ENCODE measurements at places on chromosomes 7 and 10. TPM values are rescaled to one million over a fixed set of nuclear protein-coding genes. Genes with fewer than 3 reads are reported as not detected.
A peak's percentile ranks its signal among the peaks of the same experiment; 100 is the strongest.

- H3K27me3 ChIP-seq, result no peaks in the 10 kb centered on the region
- no peak for DNase-seq
- H3K27ac ChIP-seq, result no peak overlapping the region
- no peaks in the 10 kb centered on the region for H3K36me3 ChIP-seq
- H3K4me3 ChIP-seq, result no peak overlapping the region
- H3K4me1 ChIP-seq, result peaks cover 48% of the 10 kb centered on the region
Measured at GRCh38 chr10:125689955-125690569, 7.1 kb upstream of the TEX36 start.

- no peak for DNase-seq
- no peaks in the 10 kb centered on the region for H3K4me1 ChIP-seq
- H3K36me3 ChIP-seq, result no peaks in the 10 kb centered on the region
- H3K27ac ChIP-seq, result no peak overlapping the region
- no peaks in the 10 kb centered on the region for H3K27me3 ChIP-seq
Measured at GRCh38 chr10:26931223-26931622, 70.5 kb upstream of the ABI1 start.

DNA sequence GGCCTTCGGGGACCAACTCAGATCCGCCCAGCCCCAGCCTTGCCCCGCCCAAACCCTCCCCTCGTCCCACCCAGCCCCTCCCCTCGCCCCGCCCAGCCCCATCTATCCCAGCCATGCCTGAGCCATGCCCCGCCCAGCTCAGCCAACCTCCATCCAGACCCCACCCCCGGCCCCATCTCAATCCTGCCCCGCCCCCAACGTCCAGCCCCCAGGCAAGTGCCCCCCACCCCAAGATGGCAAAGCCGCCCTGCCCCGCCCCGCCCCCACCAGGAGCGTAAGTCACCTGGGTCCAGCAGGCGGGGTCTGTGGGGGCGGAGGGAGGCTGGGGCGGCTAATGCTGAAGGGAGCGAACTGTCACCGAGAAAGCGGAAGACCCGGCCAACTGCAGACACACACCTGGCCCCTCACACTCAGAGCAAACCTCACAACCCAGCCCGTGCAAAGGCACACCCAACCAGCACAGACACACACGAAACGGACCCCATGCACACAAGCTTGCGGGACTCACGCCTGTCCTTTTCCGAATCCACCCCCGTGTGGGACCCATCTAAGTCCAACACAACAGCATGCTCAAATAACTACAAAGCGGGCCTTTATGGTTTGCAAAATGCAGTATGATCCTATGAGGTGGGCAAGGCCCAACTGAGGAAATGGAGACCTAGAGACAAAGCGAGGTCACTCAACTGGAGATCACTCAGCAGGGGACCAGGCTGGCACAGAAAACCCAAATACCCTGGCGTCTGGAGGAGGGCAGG, 11.5 kb upstream of the OGA start:
- H3K4me1 ChIP-seq, result peaks cover 25% of the 10 kb centered on the region
- DNase-seq, result no peak
- no peaks in the 10 kb centered on the region for H3K27me3 ChIP-seq
- H3K4me3 ChIP-seq, result peak overlapping the region; percentile 46
- H3K36me3 ChIP-seq, result no peaks in the 10 kb centered on the region

DNA sequence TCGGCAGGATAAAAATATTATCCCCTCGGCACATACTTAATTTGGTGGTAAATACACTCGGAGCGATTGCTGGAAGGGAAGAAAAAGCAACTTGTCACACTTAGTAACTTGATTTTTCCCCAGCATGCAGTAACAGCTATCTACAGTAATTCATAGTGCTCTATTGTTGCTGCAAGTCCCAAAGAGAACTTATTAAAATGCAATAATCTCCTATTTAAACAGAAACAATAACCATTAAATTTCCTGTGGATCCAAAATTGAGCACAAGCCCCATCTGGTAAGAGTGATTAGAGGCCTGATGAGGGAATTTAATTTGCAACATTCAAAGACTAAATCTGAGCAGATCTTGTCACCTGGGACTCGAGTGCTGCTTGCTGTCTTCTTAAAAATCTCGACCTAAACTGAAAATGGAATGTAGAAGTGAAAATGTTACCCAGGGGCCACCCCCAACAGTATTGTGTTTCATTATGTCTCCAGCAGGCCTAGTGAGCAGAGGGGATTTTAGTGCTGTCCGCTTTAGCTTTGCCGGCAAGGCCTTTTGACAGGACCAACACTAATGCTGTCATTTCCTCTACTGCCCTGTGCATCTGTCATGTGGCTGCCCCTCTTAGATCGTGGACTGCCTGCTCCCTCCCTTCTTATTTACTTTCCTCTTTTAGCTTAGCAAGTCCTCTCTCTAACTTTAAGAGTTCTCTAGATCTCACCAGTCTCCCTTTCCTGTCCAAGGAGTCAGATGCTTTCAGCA, 639.7 kb downstream of the AUTS2 start:
- H3K27ac ChIP-seq, result no peak overlapping the region
- H3K4me3 ChIP-seq, result no peak overlapping the region
- H3K27me3 ChIP-seq, result no peaks in the 10 kb centered on the region
- H3K36me3 ChIP-seq, result no peaks in the 10 kb centered on the region
- H3K4me1 ChIP-seq, result no peaks in the 10 kb centered on the region
- no peak for DNase-seq

DNA sequence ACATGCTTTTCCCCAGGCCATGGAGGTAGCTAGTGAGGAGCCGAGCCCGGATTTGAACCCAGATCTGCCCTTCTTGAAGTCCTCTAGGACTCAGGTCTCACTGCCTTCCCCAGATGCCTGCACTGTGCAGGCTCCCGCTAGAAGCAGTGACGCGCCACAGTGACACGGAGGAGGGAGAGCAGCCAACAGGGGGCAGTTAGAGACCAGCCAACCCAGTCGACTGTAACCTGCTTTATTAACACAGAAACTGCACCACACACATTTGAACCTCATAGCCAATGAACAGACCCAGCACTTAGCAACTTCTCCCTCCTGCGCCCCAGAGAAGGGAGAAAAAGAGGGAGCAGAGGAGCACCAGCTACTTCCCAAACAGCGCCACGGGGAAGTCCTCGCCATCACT, 27.4 kb downstream of the PILRA start:
- H3K27ac ChIP-seq, result no peak overlapping the region
- no peak overlapping the region for H3K4me3 ChIP-seq
- H3K4me1 ChIP-seq, result no peaks in the 10 kb centered on the region

- peak overlapping the region; percentile 3 for H3K4me3 ChIP-seq
- no peak for DNase-seq
- peak overlapping the region; percentile 86 for H3K27ac ChIP-seq
- H3K27me3 ChIP-seq, result no peaks in the 10 kb centered on the region
Measured at GRCh38 chr7:143391462-143392404, 10.6 kb downstream of the ZYX start.

GRCh38 chr10:2966134-2966533, 101.2 kb upstream of the PFKP start:
- H3K27me3 ChIP-seq, result no peaks in the 10 kb centered on the region
- H3K27ac ChIP-seq, result no peak overlapping the region
- H3K4me3 ChIP-seq, result no peak overlapping the region

DNA sequence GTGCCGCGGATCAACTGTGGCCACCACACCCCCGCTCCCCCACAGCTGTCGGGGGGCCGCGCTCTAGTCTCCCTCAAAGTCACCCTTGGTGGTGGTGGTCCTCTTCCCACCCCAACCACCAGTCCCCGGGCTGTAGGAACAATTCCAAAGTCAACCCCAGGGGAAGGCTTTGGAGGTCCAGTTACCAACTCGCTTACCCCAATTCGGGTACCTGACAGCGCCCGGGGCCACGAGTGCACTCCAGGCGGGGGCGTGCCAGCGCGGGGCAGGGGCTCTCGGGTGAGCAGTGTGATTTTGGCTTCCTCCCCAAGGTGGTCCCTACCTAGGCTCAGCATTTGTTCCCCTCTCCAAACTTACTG, 584 bp upstream of the ZMIZ1 start:
- no peaks in the 10 kb centered on the region for H3K36me3 ChIP-seq
- no peaks in the 10 kb centered on the region for H3K27me3 ChIP-seq
- peak overlapping the region; percentile 97 for H3K27ac ChIP-seq
- peak overlapping the region; percentile 72 for H3K4me3 ChIP-seq

- no peaks in the 10 kb centered on the region for H3K27me3 ChIP-seq
- peaks cover 9% of the 10 kb centered on the region for H3K4me1 ChIP-seq
- DNase-seq, result no peak
- no peak overlapping the region for H3K27ac ChIP-seq
- no peak overlapping the region for H3K4me3 ChIP-seq
- H3K36me3 ChIP-seq, result no peaks in the 10 kb centered on the region
Measured at GRCh38 chr10:132139526-132139925, 47.2 kb upstream of the DPYSL4 start.

GRCh38 chr7:49187543-49188268, 263.4 kb downstream of the CDC14C start:
- no peak overlapping the region for H3K4me3 ChIP-seq
- no peaks in the 10 kb centered on the region for H3K36me3 ChIP-seq
- H3K27me3 ChIP-seq, result no peaks in the 10 kb centered on the region
- H3K27ac ChIP-seq, result no peak overlapping the region
- DNase-seq, result no peak

Gene GPRIN2
- total RNA-seq, result 5.6 TPM

Gene PNLIPRP1
- not detected for total RNA-seq

- H3K4me1 ChIP-seq, result peaks cover 8% of the 10 kb centered on the region
- DNase-seq, result no peak
- H3K27ac ChIP-seq, result no peak overlapping the region
- H3K27me3 ChIP-seq, result no peaks in the 10 kb centered on the region
Measured at GRCh38 chr10:121188005-121188404, 336.8 kb downstream of the WDR11 start.

DNA sequence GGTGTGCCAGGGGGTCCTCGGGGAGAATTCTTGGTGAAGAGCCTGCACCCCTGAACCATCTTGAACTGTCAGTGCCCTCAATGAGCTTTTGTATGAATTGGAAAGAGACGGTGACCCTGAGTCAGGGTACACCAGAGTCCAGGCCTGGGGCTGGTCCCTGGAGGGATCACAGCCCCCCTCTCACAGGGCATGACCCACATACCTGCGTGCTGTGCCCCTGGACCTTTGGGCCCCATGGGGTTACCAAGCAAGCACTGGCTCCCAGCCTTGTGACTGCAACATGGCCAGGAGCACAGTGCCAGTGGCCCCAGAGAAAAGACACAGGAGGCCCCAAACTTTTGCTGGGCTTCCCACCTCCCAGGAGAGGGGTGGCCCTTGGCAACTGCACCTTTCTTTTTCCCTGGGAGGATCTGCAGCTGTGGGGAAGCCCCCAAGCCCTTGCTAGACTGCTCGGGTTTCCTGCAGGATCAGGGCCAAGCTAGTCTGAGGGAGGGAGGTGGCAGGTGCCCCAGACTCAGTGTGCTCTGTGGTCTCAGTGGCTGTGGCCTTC, 153.5 kb downstream of the ZNF248 start:
- peak; percentile 82 for DNase-seq
- H3K27me3 ChIP-seq, result no peaks in the 10 kb centered on the region
- no peak overlapping the region for H3K4me3 ChIP-seq
- H3K27ac ChIP-seq, result no peak overlapping the region
- no peaks in the 10 kb centered on the region for H3K4me1 ChIP-seq

GRCh38 chr10:68153473-68154210, 44.4 kb downstream of the MYPN start:
- no peaks in the 10 kb centered on the region for H3K27me3 ChIP-seq
- DNase-seq, result no peak

DNA sequence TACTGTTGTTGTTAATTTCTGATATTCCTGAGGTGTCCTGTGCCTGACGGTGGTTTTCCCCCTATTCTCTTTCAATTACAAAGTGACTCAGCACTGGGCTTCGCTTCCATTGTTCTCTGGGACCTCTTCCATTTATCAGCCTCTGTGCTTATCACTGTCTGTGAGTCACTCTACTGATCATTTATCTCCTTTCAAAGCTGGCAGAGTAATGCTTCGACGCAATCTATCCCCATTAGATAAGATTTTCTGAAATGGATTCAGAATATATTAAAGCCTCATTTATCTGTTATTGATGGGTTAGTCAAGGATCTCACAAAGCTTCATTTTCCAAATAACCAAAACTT, 679.2 kb downstream of the SDK1 start:
- H3K27ac ChIP-seq, result no peak overlapping the region
- H3K4me1 ChIP-seq, result no peaks in the 10 kb centered on the region
- no peak overlapping the region for H3K4me3 ChIP-seq
- no peak for DNase-seq
- H3K27me3 ChIP-seq, result no peaks in the 10 kb centered on the region

DNA sequence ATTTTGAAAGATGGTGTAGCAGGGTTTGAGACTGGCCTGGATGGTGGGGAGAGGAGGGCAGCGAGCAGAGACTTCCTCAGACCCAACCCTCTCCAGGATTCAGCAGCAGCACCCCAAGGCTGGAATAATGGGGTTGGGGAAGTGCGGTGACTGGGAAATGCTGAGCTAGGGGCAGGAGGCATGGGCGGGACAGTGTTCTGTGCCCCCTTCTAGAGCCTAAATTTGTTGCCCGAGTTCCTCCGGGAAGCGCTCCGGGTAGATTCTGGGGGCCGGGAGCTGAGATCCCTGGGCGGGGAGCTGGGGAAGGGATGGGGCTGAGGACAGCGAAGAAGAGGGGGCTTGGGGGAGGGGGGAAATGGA, at the start of gene CHAT:
CHAT (plus strand) TSS at position 156 of the 360 bp plus-strand sequence; CDS start at position 309, 153 bp downstream.
- no peaks in the 10 kb centered on the region for H3K36me3 ChIP-seq
- DNase-seq, result no peak
- H3K4me1 ChIP-seq, result peaks cover 31% of the 10 kb centered on the region
- H3K4me3 ChIP-seq, result no peak within 1 kb of the TSS
- H3K27me3 ChIP-seq, result peaks cover 12% of the 10 kb centered on the region

GRCh38 chr7:20786779-20787659, at the start of gene SP8:
TSS of gene SP8 (minus strand) at chr7:20786886. CDS start at chr7:20786798, 88 bp downstream.
- peak within 1 kb of the TSS; percentile 33 for H3K4me3 ChIP-seq
- H3K27me3 ChIP-seq, result peaks cover 8% of the 10 kb centered on the region
- H3K27ac ChIP-seq, result no peak within 1 kb of the TSS
- no peaks in the 10 kb centered on the region for H3K36me3 ChIP-seq

DNA sequence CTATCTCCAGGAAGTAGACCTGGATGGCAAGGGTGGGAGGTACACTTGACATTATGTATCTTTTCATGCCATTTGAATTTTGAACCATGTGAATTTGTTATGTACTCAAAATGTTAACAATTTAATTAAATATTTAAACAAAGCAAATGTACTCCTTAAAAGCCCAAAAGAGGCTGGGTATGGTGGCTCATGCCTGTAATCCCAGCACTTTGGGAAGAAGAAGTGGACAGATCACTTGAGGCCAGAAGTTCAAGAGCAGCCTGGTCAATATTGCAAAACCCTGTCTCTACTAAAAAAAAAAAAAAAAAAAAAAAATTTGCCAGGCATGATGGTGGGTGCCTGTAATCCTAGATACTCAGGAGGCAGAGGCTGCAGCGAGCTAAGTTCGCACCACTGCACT, 136.9 kb upstream of the ASAH2 start:
- peaks cover 33% of the 10 kb centered on the region for H3K4me1 ChIP-seq
- no peaks in the 10 kb centered on the region for H3K36me3 ChIP-seq
- H3K27ac ChIP-seq, result no peak overlapping the region
- DNase-seq, result no peak
- H3K4me3 ChIP-seq, result no peak overlapping the region
- no peaks in the 10 kb centered on the region for H3K27me3 ChIP-seq

Gene CFAP69
- 2.7 TPM for total RNA-seq

Gene KCNMA1
- 94.3 TPM for total RNA-seq
